Kidney glomerular epithelial cell (primary cell): ENCODE measurements at places on chromosomes 2 and 18.

DNA sequence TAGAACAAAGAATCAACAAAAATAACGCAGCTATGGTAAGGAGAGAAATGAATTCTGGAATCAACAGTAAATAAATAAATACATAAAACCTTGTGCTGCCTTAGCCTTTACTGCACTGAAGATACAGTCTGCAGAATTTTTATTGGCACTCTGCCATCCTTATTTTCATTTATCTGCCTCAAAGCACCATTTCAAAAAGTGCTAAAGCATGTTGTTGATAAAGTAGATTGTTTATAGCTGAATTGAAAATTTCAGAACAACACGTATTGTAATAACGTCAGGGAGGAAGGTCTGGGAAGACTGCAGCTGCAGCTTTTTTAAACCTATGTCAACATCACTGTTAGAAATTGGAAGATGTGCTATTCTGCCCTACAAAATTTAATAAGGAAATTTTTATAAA is 787.2 kb downstream of the PLCL1 start:
- DNase-seq = no peak

GRCh38 chr2:27381577-27382181 is 1.1 kb upstream of the ZNF513 start:
- DNase-seq = no peak

DNA sequence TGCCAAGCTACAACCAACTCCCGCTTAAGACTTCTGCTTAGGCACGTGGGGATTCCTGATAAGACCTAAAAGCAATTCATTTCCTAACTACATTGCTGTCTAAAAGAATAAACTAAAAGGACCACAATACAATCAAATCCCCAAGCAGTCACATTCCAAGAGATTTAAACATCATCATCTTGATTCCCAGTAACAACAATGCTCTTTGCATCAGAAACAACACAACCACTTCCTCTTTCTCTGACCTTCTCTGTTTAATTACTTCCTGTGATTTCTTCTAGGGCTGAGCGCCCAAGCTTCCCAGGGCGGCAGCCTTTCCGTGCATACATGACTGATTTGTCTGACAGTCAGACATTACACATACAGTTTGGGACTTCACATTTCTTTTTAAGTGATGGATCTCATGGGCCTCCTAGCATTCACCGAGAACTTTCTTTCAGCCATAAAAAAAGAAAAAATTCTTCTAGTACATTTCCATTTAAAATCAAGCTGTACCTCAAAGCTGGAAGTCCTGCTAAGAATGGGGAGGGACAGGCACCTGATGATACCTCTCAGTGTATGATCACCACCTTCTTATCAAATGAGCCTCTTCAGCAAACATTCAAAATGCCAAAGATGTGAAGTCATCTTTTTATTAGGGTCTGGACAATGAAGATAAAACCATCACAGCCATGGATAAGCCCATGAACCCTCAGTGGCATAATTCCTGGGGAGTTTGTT is 11.5 kb downstream of the SPRED2 start:
- DNase-seq = peak; percentile 81

DNA sequence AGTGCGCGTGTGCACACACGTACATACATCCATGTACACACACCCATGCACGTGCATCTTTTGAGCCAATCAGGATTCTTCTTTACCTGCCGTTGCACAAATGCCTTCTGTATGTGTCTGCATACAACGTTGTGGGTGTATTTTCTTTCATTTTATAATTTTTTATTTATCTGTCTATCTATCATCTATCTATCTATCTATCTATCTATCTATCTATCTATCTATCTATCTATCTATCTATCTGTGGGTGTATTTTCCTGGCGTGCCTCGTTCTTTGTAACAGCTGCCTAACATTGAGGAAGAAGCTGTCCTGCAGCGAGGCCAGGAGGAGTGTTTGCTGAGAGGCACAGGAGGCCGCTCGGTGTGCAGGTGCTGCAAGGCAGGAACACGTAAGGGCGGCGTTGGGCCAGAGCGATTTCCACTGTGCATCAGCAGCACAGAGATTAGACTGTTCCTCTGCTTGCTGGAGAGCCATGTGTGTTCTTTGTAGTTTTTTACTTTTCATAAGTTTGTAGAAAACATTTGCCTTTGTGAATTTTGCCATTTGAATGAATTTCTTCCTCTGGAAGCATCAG is 84.4 kb downstream of the DGKD start:
- no peak for DNase-seq

DNA sequence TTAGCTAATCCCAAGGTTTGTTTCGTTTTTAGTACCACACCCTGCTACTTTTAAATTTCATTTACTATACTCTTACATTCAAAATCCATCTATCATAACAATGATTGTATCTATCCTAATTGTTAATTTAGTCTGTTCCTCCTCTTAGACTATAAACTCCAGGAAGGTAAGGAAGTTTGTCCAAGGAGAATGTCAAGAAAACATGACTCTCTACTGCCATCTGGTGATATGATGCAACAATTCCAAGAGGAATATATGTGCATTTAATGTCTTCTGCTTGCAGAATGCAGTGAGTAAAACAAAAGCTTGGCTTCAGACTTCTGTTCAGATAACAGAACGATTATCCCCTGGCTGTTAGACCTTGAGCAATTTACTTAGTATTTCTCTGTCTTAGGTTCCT is 1267.1 kb downstream of the LRP1B start:
- DNase-seq = peak; percentile 44

DNA sequence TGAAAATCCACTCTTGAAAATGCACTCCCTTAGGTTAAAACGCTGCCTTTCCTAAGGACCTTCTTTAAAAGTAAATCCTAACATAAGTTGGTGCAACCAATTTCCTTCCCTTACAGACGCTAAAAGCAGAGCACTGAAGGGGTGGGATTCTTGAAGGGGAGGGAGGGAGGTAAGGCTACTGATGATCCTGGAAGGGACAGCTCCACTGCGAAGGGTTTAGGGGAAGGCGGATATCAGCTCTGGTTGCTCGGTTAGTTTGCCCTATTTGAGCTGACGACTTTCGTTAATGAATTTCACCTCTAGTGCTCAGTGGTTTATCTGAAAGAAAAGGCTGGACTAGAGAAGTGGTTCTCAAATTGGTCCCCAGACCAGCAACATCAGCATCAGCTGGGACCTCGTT is 49.7 kb upstream of the SIGLEC15 start:
- DNase-seq = no peak

DNA sequence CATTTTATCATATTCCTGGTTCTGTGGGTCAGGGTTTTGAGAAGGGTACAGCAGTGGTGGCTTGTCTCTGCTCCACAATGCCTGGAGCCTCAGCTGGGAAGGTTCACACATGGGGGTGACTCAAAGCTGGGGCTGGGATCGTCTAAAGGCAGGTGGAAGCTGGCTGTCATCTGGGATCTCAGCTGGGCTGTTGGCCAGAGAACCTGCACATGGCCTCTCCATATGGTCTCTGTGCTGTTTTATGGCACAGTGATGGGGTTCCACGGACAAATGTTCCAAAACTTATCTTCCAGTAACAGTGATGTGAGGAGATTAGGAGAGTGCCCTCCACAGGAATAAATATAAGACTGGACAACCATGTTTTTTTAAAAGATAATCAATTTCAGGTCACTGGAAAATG is 191.4 kb downstream of the SS18 start:
- DNase-seq = no peak

GRCh38 chr2:24088821-24089359 is 4.3 kb upstream of the TP53I3 start:
- DNase-seq = no peak

DNA sequence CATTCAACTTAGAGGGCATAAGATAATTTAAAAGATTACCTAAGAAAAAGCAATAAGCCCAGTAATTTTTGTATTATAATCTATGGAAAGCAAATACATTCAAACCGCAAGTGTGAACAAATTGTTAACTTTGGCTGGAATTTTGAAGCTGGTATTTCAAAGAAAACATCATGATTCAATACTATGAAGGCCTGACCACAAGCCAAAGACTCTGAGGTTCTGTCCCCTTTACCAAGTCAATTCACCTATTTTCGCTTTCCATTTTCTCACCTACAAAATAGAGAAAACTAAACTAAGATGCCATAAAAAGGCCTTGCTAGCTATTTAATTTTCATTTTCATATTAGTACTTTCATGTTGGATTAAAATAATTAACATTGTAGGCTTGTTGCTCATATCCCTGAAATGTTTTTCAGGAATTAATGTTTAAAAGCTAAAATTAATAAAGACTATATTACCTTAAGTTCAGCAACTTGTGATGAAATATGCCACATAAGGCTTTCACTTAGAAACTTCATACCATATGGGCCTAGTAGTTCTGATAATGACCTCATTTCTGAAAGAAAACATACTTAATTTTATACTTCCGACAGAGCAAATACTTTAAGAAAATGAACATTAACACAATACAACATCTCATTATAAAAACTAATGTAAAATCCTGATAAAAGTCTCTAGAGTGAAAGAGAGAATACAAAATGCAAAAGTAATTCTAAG is 85.7 kb upstream of the FRZB start:
- DNase-seq = no peak

GRCh38 chr2:150485871-150486538 is 1.5 kb downstream of the RND3 start:
- peak; percentile 79 for DNase-seq

DNA sequence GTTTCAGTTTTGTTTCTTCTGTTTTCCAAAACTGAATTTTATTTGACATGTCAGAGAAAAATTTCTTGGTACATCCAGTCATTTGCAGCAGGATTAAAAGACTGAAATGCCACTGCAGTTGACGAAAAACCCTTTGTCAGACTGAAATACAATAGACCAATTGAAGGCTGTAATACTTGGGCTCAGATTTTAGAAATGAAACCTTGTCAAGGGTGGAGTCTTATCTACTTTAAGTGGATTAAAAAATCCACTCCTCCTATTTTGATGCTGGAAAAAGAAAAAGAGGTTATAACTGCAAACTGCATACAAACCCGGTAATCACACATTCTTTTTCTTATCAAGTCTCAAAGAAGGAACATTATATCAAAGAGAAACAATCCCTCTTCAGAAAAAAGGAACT is 80.2 kb upstream of the NEUROD1 start:
- DNase-seq = no peak

DNA sequence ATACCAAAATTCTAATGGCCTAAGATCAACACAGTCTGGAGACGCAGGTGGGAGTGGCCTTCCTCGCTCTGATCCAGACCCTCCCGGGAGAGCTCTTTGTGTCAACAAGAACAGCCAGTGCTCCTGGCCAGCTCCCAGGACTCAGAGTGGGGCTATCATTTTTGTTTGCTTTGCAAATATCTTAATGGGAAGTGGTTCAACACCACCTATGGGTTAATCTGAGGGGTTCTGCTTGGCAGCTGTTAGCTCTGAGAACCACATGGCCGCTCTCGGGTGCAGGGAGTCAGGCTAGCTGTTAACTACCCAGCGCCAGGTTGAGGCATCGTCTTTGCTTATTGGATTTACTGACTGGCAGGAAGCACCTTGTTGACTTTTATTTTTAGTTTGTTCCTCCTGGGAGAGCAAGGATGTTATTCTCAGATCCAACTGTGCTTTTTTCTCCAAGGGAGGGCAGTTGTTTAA is 184.8 kb upstream of the SP5 start:
- peak; percentile 52 for DNase-seq

DNA sequence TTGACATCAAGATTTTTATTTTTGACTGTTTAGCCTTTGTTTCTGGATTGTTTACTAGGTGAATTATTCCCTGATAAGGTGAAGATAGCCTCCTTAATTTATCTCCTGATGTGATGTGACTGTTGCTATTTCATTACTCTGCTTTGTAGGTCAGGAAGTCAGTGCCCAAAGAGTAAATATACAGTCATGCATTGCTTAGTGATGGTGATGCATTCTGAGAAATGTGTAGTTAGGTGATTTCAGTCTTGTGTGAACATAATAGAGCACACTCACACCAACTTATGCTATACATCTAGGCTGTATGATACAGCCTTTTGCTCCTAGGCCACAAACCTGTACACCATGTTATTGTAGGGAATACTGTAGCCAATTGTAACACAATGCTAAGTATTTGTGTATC is 102.4 kb upstream of the THUMPD2 start:
- no peak for DNase-seq

DNA sequence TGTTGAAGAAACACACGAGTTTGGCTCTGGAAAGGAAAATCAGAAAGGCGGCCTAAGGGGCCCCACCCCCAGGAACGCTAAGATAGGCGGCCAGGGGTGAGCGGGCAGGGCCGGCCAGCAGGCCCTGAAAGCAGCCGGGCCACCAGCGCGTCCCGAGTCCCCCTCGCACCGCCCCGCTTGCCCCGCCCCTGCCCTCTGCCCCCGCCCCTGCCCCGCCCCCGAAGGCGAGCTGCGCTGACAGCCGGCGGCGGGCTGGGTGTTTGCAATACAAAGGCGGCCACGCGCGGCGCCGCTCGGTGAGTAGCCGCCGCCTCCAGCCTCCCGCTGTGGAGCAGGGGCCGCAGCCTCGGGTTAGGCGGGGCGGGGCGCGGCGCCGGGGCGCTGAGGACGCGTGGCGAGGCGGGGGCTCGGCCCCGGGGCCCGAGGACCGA is at the start of gene LPIN1:
TSS of gene LPIN1 (plus strand) at position 257 of the 431 bp plus-strand sequence. CDS start 18,910 bp downstream, outside the sequence.
- DNase-seq = peak; percentile 33

GRCh38 chr2:181264001-181264400 is 193.2 kb upstream of the ITGA4 start:
- DNase-seq = no peak

DNA sequence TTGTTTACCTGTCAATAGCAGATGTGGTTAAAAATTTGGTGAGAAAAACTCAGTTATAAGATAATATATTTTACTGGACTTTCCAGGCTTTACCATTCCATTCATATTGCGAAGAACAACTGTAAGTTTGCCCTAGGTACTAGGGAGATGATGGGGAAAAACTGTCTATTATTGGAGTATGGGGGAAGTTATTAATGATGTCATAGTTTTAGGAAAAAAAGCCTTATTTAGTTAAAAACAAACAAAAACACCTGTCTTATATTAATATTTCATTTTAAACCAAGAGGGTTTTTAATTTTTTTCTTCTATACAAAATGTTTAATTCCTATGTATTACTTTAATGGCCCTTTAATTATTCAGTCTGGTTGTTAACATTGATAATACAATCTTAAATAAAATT is 18.2 kb downstream of the SP9 start:
- no peak for DNase-seq

- no peak for DNase-seq
Observed at GRCh38 chr18:13910986-13911385, 4.3 kb downstream of the MC2R start.

DNA sequence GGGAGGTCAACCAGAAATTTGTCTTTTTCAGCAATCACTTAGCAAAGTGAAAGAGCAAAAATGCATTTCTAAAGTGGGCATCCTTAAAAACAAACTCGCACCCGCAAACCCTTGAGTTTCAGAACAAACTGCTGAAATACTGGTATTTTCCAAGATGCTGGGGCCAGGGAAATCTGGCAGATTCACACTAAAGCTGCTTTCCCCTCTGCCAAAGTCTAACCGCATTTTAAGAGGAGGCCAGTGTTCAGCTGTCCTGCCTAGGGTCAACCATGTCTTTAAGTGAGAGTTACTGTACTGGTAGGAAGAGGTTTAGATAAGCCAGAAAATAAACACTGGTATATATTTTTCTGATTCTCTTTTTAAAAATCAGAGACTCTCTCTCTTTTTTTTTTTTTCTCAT is 55.9 kb downstream of the ACVR1 start:
- no peak for DNase-seq

- DNase-seq = no peak
Observed at GRCh38 chr2:168182550-168183249, 64.7 kb downstream of the STK39 start.
